ENCODE measurements at places on chromosomes 7 and 10.

DNA sequence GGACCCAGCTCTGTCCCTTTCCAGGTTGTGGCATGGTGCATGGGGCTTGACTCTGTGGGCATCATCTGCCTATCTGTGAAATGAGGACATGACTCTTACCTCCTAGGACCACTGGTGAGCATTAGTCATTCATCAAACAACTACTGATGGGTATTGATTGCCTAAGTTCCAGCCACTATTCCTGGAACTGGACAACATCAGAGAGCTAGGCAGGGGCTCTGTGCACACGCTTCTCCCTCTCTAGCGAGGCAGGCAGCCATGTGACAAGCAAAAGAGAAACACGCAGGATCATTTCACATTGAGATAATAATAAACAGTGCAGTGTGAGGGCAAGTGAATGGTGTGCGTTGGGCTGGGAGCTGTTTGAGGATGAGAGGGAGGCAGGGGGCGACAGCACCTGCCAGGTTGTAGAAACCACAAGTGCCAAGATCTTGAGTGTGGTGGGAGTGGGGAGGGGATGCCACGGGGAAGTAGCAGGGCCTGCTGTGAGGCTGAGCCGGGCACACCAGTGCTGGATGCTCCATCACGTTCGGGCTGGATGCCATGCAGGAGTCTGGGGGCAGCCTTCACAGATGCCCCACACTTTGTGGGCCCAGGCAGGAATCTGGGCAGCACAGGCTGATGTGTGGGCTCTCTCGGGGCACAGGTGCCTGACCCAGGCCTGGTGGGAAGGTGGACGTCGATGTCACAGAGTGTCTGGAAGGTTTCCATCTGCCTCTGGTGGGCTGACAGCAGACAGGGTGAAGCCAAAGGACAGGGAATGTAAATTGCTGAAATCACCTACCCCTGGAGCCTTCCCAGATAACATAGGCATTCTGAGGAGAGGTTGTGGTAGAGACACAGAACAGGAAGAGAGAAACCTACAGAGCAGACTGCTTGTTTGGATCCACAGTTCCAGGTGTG lies 405.5 kb downstream of the RPS24 start:
- DNase-seq, result no peak

DNA sequence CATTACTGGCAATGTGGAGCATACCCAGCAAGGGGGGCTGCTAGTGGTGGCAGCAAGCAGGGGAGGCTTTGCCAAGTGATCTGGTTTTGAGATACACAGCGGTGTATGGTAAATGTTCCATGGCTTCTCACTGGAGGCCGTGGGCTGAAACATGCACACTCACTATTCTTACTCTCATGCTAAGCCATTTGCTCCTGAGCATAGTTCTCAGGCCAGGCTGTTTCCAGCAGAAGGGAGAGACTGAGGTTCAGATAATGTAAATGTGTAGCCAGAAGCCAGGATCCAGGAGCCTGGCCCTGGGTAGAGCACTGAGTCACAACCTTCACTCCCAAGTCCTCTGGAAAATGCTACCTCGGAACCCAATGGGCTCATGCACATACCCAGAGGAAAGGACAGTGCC lies 757.9 kb downstream of the GRID1 start:
- no peak for DNase-seq

- DNase-seq, result no peak
These were observed 1.9 kb upstream of the NRF1 start for GRCh38 chr7:129609666-129610065.

GRCh38 chr7:84674236-84674913 lies 479.8 kb upstream of the SEMA3A start:
- no peak for DNase-seq

GRCh38 chr7:132805766-132806165 lies 229.5 kb upstream of the PLXNA4 start:
- no peak for DNase-seq

GRCh38 chr10:67211680-67212079 lies 285.8 kb downstream of the LRRTM3 start:
- no peak for DNase-seq
